Left renal pelvis (tissue), 4 donors: ENCODE measurements at places on chromosomes 1 and 21. TPM values are rescaled to one million over a fixed set of nuclear protein-coding genes. Genes with fewer than 3 reads are reported as not detected.

Gene LAMC1
- polyA plus RNA-seq = 345 TPM

Gene OR2T29
- polyA plus RNA-seq = not detected

Gene CD52
- 5.4 TPM for polyA plus RNA-seq

Gene OR2G6
- polyA plus RNA-seq = not detected

Gene KIRREL1
- 163 TPM for polyA plus RNA-seq

Gene TSTD1
- polyA plus RNA-seq = 58.9 TPM

Gene TNFRSF4
- 1.5 TPM for polyA plus RNA-seq

Gene MRTO4
- 23.7 TPM for polyA plus RNA-seq

Gene FGR
- polyA plus RNA-seq = 2.3 TPM

Gene ANGPTL1
- polyA plus RNA-seq = 9.7 TPM

Gene GREM2
- 4.5 TPM for polyA plus RNA-seq

Gene LRRC8B
- 9.6 TPM for polyA plus RNA-seq

Gene F5
- polyA plus RNA-seq = 1.7 TPM

GRCh38 chr21:40531431-40532110 lies 315.4 kb downstream of the DSCAM start:
- DNase-seq = no peak

DNA sequence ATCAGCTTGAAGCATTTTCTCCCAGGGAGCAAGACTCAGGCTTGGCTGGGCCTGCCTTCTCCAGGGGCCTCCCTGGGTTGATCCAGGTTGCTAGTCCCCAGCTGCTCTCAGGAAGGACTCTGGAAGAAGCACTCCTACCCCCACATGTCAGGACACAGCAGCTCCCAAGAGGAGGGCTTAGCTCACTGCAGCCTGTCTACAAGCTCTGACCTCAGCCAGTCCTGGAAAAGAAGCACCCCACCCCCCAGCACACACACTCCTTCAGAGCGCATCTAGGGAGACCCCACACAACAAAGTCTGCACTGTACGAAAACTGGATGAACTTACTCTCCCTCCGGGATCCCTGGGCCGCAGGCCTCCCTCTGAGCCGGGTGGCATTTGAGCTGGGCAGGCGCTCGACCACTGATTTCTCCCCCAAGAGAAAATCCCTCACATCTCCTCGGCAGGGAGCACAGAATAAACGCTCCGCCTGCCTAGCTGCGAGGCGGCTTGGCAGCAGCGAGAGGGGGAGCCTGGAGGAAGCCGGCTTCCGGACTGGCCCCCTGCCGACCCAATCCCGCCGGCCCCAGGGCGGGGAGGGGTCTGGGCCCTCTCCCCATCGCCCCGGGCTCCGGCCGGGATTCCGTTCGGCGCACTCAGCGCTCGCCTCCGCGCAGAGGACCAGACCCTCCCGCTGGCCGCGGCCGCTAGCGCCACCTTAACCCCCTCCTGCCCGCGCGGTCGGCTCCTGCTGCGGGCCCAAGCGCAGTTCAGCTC lies at the start of gene KCNA2:
KCNA2 (minus strand) TSS at position 458 of the 756 bp plus-strand sequence. CDS start 1,576 bp downstream, outside the sequence.
- peak; percentile 35 for DNase-seq

DNA sequence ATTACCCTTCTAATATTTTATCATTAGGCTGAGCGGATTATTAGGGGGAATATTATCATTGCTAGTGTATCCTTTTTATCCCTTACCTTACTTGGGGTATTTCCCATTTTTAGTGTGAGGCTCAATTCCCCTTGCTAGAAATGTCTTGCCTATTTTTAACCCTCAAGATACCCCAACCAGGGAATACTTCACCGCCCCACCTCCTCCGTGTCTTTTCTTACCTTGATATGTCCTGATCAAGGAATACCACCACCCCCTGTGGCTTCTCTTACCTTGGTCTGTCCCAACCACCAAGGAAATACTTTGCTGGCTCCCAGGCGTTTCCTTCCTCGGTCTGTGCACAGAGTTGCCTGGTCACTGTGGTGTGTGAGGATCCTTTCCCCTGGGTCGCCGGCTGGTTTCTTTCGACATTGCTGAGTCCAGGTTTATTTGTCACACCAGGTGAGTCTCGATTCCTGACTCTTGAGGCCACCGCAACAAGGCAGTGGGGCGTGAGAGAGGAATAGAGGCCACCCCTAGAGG lies 57.8 kb downstream of the SERINC2 start:
- no peak for DNase-seq

DNA sequence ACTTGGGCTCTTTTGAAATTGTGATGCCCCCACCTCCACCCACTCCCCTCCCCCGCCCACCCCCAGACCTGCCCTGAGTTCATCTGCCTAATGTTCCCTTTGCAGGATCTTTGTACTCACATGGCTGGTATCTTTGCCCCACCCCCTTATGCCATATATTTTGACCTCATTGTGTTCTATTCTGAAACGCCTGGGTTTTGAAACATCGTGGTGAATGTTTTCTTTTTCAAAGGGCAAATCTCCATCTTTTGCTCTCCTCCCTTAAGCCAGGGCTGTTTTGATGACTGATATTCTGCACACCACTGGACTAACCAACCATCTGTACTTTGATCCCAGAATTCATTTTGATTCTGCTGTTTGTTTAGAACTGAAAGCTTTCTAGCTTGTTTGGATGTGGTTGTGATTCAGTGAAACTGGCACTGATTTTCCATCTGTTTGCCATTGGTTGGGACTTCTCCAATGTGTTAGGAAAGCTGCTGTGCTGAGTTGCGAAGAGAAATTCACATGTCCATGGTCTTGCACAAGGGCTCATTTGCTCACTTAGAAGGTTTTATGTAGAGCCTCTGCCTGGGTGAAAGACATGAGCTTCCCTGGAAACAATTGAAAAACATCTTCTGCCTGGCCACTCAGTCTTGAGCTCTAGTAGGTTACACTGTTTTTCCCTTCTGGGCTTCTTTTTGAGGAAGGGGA lies 16.5 kb downstream of the SMAP2 start:
- no peak for DNase-seq

DNA sequence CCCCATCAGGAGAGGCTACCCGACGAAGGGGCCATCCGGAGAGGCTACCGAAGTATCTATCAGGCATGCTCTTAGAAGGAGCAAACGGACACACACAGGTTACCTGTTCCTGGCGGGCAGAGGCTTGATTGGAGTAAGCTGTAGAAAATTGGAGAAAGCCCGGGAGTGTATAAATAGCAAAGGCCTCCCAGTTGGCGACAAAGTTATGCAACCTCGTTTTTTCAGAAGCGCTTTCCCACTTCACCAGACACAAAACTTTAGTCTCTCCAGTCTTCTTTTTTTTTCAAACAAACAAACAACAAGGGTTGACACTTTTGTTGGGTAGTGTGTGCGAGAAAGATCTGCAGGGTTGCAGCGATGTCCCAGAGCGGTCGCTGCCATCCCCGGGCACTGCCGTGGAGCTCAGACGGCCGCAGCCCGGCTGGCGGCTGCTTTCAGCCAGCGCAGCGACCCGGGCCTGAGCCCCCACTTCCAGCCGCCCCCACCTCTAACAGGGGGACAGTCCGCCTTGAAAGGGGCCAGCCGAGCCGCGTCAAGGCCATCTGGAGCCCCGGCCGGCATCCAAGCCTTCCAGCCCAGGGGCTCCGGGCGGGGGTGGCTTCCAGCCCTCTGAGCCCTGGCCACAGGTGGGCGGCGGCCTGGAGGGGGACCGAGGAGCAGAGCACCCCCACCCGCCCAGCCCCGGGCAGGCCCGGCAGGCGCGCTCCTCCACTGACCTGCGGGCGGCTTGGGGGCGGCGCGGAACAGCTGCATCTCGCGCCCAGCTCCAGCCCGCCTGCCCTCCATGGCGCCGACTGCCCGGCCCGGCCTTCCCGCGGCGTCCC lies 616 bp downstream of the MCOLN3 start:
- no peak for DNase-seq

GRCh38 chr1:200240656-200241055 lies 169.2 kb downstream of the ZNF281 start:
- DNase-seq = no peak

- no peak for DNase-seq
Measured at GRCh38 chr1:236289492-236290131, 7.9 kb upstream of the ERO1B start.

GRCh38 chr1:208108646-208109330 lies 135.4 kb downstream of the PLXNA2 start:
- no peak for DNase-seq

GRCh38 chr1:26284597-26285347 lies 4.9 kb downstream of the SH3BGRL3 start:
- DNase-seq = no peak

GRCh38 chr1:163205513-163205912 lies 2.8 kb upstream of the RGS5 start:
- no peak for DNase-seq

GRCh38 chr1:48730164-48730910 lies 46.4 kb downstream of the BEND5 start:
- no peak for DNase-seq

GRCh38 chr1:106047210-106047609 lies 1009.3 kb upstream of the PRMT6 start:
- DNase-seq = no peak

GRCh38 chr1:19038096-19038495 lies 81.6 kb upstream of the IFFO2 start:
- no peak for DNase-seq

DNA sequence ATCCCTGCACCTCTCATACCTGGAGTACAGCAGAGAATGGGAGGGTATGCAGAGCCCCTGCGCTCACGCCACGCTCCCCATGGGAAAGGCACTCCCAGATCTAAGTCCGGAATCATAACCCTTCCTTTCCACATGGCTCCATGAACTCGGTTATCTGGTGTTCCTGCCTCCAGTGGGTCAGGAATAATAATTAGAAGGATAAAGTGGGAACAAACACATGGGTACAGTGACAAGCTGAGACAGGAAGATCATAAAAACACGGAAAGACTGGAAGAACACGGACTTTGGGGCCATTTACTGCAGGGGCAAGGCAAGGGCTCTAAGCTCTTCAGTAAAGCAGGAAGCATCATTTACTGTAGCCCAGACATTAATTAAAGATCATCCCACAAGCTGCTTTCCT lies 48.6 kb downstream of the FOXO6 start:
- DNase-seq = no peak

GRCh38 chr21:40381111-40381510 lies 465.8 kb downstream of the DSCAM start:
- no peak for DNase-seq

- no peak for DNase-seq
Measured at GRCh38 chr1:68454534-68454933, 4.8 kb upstream of the RPE65 start.

DNA sequence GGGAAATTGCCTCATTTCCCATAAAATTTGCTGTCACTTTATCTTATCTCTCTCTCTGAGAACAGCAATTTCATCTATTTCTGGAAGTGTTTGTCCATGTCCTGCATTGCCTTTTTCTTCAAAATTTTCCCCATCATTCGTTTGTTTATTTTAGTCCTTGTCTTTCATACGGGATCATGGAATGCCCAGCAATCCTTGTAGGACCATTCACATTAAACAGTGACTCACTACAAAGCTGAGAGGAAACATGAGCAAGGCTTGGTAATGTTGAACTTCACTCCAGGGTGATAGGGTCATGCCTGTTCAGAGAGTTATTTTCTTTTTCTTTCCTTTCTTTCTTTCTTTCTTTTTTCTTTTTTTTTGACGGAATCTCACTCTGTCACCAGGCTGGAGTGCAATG lies 32.2 kb upstream of the HNRNPU start:
- DNase-seq = no peak

- no peak for DNase-seq
Measured at GRCh38 chr1:9239622-9240401, 5.2 kb downstream of the H6PD start.

DNA sequence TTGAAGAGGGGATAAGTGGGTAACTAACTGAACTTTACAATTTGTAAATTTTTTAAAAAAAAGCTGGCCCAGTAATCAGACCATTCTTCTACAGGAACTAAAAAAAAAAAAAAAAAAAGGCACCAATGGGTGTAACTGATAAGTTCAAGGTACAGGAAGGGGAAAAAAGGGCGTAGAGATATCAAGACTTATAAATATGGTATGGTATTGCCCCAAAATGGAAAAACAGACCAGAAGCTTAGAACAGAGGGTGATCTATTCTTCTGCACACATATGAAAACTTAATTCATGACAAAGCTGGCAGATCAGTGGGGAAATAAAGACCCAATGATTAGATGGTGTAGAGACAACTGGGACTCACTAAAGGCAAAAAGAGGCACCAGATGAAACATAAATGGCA lies 58.9 kb downstream of the LHX4 start:
- DNase-seq = no peak
